ENCODE measurements at places on chromosomes 1 and 21.
A peak's percentile ranks its signal among the peaks of the same experiment; 100 is the strongest.

DNA sequence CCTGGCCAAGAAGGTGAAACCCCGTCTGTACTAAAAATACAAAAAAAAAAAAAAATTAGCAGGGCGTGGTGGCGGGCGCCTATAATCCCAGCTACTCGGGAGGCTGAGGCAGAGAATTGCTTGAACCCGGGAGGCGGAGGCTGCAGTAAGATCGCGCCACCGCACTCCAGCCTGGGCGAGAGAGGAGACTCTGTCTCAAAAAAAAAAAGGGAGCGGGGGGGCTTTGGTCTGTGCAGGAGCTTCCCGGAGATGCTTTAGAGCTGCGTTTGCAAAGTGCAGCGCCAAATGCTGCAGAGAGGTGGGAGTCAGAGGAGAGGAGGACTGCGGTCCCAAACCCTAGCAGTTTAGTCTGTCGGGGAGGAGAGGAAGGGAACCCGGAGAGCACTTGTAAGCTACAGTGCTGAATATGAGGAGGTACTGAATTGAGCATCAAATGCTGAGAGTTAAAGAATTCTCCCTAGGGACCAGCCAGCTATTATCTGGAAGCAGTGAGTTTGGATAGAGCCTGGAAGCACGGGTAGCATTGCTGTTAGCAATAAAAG lies 569 bp downstream of the FALEC start:
- no peak for DNase-seq

DNA sequence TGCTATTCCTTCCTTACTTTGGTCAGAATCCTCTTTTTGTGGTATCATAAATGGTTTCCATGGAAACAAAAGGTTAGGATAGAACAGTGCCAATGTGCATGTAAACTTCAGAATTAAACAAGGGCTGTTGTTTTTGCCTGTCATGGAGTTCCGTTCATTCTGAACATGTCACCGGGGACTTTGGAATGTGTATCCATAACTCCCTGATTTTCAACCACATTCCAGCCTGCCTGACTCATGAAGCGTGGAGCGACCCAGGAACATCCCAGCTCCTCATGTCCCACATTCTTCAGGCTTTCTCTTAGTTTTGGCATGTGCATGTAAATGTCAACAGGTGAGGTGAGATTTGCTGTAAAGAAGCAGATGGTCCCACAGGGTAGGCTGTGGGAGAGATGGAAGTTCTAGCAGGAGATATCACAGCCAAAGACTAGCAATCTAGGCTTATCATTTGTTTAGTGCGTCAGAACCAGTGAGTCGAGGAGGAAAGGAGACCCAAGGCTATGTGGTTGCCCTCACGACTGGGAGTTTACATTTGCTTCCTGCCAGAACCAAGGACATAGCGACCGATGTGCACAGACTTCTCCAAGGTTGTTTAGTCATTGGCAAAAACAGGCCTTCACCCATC lies 23.0 kb upstream of the DNAJC11 start:
- DNase-seq = no peak

DNA sequence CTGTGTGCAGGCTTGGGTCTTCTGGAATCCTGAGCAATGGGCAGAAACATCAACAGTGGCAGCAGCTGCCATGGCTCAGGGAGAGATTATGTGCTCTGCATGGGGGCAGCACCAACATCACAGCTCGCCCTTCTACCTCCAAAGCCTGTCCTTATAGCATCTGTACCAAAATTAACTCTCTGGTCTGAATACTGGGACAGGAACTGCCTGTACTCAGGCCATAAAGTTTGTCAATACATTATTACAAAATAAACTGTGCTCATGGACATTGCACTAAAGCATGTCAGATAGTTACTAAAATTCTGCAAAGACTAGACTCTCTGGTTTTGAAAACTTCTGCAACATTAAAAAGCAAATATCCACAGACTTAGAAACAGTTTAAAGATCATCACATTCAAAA lies 91.6 kb downstream of the ZC3H11B start:
- DNase-seq = no peak

GRCh38 chr21:32463889-32464300 lies 51.4 kb downstream of the EVA1C start:
- no peak for DNase-seq

DNA sequence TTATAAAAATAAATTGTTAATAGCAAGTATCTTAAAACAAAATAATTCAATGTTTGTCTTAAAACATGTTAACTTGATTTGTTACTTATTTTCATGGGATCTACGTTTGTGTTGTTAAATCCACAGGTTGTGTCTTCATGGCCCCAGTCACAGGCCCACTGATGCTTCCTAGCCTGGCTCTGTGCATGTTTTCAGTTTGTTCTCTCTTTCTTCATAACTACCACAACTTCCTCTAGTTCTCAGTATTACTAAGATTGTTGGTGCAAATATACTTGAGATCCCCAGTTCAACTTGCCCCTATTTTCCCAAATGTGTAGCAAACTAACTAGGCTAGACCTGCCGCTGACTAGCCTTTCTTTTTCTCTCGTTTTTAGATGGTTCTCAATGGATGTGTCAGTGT lies 250.5 kb downstream of the NRIP1 start:
- DNase-seq = no peak

GRCh38 chr1:10507111-10507879 lies 32.5 kb downstream of the PEX14 start:
- peak; percentile 7 for DNase-seq

DNA sequence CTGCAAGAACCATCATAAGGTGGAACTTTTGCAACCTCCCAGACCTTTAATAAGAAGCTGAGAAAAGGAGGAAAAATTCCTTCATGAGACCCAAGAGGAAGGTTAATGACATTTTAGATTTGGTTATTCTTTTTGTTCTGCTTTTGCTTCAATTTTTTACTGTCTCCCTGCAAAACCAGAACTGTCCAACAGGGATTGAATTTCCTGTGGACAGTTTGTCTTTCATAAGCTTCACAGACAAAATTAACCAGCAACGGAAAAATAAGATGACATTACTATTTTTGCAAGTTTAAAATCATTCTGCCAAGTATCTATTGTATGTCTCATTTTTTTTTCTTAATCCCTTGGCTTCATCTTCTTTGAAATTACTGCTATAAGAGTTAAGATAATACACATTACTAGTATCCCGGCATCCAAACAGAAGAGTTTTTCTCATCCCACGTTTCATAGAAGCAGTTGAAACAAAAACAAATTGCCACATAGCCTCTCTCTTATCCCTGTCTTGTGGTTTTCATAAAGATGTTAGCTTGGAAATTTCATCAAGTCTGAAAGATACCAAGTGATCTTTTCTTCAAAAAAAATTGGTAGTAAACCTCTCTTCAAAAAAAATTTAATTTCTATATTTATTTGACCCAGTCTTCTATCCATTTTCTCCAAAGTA lies 465.3 kb upstream of the PTBP2 start:
- DNase-seq = no peak

- no peak for DNase-seq
These were observed 462.7 kb upstream of the PKN2 start for GRCh38 chr1:88221411-88221810.

DNA sequence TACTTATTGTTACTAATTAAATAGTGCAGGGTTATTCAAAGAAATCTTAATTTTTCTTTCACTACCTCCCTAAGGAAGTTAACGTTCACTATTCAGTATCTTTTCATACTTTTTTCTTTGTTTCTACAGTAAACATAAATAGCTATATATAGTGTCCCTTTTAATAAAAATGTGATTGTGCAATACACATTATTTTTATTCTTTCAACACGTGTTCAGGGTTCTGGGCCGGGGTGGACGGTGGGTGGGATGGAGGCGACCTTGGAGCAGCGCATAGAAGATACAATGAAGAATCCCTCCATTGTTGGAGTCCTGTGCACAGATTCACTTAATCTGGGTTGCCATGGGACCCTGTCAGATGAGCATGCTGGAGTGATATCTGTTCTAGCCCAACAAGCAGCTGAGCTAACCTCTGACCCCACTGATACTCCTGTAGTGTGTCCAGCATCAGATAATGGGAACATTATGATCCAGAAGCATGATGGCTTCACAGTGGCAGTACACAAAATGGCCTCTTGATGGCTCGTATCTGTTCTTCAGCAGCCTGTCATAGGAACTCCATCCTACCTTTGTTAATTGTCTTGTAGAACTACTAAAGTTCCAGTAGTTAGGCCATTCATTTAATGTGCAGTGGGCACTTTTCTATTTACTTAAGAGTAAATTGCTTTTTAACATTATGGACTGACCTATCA lies 155.9 kb upstream of the L1TD1 start:
- DNase-seq = no peak

DNA sequence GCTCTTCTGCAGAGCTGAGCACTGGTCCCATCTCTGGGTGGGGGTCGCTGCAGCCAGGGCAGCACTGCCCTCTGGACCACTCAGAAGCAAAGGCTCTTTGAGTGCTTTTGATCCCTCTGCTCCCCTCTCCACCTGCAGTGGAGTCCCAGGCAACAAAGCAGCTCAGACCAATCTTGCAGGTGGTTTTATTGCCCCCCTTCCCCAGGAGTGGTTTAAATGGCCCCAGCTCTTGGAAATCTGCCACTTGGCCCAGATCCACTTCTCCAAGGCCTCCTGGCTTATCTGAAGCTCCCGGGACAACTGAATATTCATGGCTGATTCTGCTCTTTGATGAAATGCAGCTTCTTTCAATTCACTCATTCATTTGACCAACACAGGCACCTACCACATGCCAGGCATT lies 2.7 kb downstream of the STUM start:
- DNase-seq = no peak

DNA sequence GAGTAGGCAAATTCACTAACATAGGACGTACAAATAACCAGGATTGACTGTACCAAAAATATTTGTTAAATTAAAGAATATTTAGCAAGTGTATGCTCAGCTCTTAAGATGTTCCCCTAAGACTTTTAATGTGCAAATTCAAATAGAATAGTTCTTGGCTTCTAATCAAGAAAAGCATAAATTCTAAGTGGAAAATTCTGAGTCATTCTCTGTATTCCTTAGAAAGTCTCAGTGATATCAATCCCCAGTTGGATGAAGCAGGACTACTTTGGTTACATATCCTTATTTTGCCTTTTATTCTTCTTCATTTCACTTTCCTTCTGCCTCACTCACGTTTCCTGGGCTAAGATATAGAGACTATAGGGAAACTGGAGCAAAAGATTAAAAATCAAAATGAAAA lies 130.2 kb downstream of the IFI44 start:
- DNase-seq = no peak
